ENCODE measurements at places on chromosomes 1 and 21.

DNA sequence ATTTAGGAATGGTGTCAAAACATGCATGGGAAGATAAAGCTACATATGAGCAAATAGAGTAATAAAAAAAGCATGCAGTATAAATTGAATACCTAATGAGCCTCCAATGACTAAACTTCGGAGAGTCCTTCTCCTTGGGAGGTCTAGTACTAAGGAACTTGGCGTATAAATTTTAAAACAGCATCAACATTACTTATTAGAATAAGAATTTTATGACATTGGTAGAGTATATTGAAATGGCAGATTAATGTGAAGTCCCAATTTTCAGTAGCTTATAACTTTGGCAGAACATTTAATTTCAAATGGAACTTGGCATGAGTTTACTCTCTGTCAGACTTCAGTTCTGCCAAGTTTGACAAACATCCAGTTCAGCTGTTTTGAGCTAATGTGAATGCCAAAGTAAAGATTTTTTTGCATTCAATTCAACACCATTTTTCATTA, 104.7 kb upstream of the RGS18 start:
- no peak for DNase-seq

DNA sequence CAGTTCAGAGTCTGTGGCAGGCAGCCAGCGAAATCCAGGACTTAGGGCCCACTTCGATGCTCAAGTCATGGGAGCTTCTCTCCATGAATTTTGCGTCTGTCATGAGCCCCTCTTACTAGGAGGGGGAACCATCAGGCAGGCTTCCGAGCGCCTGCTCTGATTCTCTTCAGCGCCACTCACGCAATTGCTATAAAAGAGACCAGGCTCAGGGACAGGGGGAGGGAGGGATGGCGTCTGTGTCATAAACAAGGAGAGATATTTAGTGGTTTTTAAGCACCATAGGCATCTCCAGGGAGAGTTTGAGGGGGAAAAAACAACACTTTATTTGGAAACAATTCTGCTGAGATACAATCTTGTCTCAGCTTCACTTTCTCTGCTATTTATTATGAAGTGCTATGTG, 60.6 kb downstream of the NAV1 start:
- no peak for DNase-seq

DNA sequence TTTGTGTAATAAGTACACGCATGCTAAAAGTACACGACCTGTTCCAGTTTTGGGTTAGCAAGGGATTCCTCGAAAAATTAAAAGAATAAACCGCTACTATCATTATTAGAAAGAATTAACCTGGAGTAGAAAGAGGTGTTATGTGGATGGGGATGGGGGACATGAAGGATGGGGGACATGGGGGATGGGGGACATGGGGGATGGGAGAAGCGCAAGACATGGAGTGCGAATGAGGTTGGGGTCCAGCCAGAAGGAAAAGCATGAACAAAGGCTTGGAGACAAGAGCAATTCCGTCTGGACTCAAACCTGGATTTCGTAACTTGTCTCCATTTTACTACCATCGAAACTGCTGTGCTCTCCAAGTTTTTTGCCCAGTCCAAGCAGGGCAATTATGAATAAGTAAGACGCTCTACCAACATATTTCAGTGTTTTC, 591 bp upstream of the KDM1A start:
- DNase-seq = no peak

DNA sequence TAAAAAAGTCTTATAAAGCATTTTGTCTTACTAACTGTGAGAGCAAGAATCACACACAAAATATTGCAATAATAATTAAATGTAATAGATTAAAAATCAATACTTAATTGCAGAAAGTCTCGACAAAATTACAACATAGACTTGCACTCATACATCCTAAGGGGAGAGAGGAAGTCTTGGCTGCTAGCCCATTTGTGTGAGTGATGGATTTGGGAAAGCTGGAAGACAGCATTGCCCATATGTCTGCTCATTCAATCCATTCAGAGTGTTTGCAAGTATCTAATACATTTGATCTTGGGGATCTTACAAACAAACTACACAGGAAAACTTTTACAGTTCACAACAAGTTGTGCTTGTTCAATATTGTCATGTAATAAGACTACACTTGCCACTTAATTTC, 140.5 kb downstream of the COL11A1 start:
- DNase-seq = no peak

DNA sequence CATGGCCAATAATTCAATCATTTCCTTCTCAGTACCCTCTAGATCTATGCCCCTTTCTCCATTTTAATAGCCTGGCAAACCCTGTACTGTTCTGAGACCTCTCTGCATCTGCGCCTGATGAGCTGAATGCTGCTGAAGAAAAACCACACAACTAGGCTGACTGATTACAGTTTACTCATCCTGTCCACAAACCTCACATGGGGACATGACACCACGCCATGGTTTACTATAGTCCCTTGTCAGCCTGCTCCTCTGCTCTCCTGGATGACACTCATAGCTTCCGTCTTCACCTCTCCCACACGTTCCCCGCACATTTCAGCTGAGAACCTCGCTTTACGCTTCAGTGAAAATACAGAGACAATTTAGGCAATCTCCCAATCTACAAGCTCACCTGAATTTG, 59.7 kb downstream of the DESI2 start:
- DNase-seq = no peak

- DNase-seq = no peak
Observed at GRCh38 chr1:21494196-21494595, 15.0 kb upstream of the ALPL start.

- no peak for DNase-seq
Observed at GRCh38 chr1:221141096-221141495, 261.9 kb downstream of the HLX start.

- DNase-seq = no peak
Observed at GRCh38 chr1:86504895-86505563, 36.3 kb downstream of the CLCA1 start.

DNA sequence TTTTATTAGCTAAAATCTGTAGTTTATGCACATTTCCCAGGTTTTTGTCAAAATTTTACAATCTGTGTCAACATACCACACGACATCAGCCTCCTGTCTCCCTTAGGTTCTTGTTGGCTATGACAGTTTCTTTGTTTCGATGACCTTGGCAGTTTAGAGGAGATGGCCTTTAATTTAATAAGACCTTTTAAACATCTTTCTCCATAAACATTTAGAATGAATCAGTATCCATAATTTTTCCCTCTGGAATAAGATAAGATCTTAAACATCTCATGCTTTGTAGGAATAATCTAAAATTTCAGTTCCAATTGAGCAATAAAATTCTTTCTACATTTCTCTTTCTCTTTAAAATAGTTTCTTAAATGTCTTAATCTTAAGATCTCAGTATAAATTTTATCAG, 28.7 kb upstream of the DYRK1A start:
- no peak for DNase-seq

Measured in GM12865 (cell line).